NCI-H460 (cell line): ENCODE measurements at places on chromosomes 11 and 22. TPM values are rescaled to one million over a fixed set of nuclear protein-coding genes. Genes with fewer than 3 reads are reported as not detected.

The ANKK1 gene
- 0.12 TPM in 1 of 2 replicates, not detected in the other for total RNA-seq

DNA sequence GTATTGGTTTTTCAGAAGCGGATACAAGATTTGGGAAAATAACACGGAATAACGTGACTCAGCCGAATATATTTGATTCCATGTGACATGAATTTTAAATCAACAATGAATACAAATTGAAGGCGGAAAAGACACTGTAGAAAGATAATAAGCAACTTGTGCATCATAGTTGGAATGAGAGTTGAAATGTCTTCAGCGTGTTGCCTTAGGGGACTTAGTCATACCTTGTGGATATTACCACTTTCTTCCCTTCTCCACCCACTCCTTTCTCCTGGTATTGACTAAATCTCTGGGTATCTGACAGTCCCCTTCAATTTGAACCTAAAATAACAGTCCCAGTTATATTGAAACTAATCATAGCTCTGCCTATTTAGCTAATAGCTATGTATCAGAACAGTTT lies 2373.1 kb upstream of the RAG2 start:
- DNase-seq = no peak

The PATE2 gene
- not detected in 2 replicates for total RNA-seq

DNA sequence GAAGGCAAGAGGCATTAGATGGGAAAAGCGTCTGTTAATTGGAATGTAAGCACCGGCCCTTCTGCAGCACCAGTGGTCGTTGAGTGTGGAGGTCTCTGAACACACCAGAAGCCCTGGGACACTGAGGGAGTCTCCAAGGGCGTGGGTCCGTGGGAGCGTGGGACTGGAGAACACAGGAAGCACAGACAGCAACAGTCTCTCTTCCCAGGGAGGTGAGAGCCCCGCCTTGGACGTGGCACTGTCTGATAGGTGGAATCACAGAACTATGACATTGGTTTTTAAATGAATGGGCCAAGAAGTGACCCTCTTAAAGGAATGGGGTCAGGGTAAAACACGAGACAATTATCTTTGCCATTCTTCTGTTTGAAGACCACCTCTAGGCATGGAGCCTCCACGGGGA lies 28.1 kb upstream of the BID start:
- no peak for DNase-seq

DNA sequence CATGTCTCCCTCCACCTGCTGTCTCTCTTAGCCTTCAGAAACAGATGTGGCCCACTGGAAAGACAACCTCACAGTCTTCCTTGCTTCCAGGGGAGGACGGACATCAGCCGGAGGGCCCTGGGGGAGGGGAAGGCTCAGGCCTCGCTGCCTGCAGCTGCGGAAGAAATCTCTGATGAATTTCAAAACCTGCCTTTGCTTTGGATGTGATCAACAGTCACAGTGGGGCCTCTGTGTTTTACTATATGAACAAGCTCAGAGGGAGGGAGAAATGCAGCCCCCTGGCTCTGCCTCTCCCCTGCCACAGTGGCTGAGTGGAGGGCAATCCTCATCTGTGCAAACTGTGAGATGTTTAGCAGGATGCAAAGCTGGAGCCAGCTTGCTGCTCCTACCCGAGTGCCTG lies 282.8 kb downstream of the NTM start:
- DNase-seq = no peak

The BARX2 gene
- total RNA-seq = not detected in 2 replicates

GRCh38 chr11:34928268-34928959 lies 12.0 kb downstream of the PDHX start:
- DNase-seq = no peak

- peak; percentile 96 for DNase-seq
These were observed 609 bp upstream of the ATF4 start for GRCh38 chr22:39519681-39520225.
